ENCODE measurements at places on chromosomes 2 and 18. TPM values are rescaled to one million over a fixed set of nuclear protein-coding genes. Genes with fewer than 3 reads are reported as not detected.

The ADGRF3 gene
- polyA plus RNA-seq = 0.20 TPM

The EVA1A gene
- polyA plus RNA-seq = 30.2 TPM

The GPR55 gene
- not detected for polyA plus RNA-seq

The TTN gene
- polyA plus RNA-seq = not detected

The CD8B gene
- not detected for polyA plus RNA-seq

The CCDC150 gene
- 2.1 TPM for polyA plus RNA-seq

The DSG2 gene
- polyA plus RNA-seq = 0.01 TPM

The PPP1R1C gene
- 0.27 TPM for polyA plus RNA-seq

The SKA1 gene
- polyA plus RNA-seq = 9.7 TPM

The SCN7A gene
- polyA plus RNA-seq = not detected

The REG3A gene
- polyA plus RNA-seq = not detected

The UGT1A5 gene
- not detected for polyA plus RNA-seq

The WDR35 gene
- 5.1 TPM for polyA plus RNA-seq

The ARHGAP15 gene
- polyA plus RNA-seq = not detected

The IL36G gene
- not detected for polyA plus RNA-seq

The UGT1A4 gene
- not detected for polyA plus RNA-seq

The ZSCAN30 gene
- polyA plus RNA-seq = 7.5 TPM

The MC5R gene
- not detected for polyA plus RNA-seq

The MOB4 gene
- 20.3 TPM for polyA plus RNA-seq

The TUBA3D gene
- polyA plus RNA-seq = not detected

The FAP gene
- 135 TPM for polyA plus RNA-seq

The CCDC85A gene
- polyA plus RNA-seq = 3.1 TPM

The TSPYL6 gene
- polyA plus RNA-seq = not detected

The BOLL gene
- not detected for polyA plus RNA-seq

The MGAT4A gene
- not detected for polyA plus RNA-seq

The ALPI gene
- not detected for polyA plus RNA-seq

The ASB18 gene
- polyA plus RNA-seq = not detected

The METTL4 gene
- polyA plus RNA-seq = 13.4 TPM

The IHH gene
- 0.05 TPM for polyA plus RNA-seq

The KRCC1 gene
- 16.8 TPM for polyA plus RNA-seq

The SPATA3 gene
- not detected for polyA plus RNA-seq

The SERPINE2 gene
- 387 TPM for polyA plus RNA-seq

The FHL2 gene
- 546 TPM for polyA plus RNA-seq

The EEF1B2 gene
- polyA plus RNA-seq = 720 TPM

The NT5DC4 gene
- polyA plus RNA-seq = not detected

The ZBTB14 gene
- polyA plus RNA-seq = 10.0 TPM

The DHX57 gene
- 10.0 TPM for polyA plus RNA-seq

The SCG2 gene
- polyA plus RNA-seq = 0.26 TPM

The TRPM8 gene
- polyA plus RNA-seq = not detected

The WNT6 gene
- polyA plus RNA-seq = not detected

The CABYR gene
- 11.7 TPM for polyA plus RNA-seq
